ENCODE measurements at places on chromosomes 1 and 21. TPM values are rescaled to one million over a fixed set of nuclear protein-coding genes. Genes with fewer than 3 reads are reported as not detected.
A peak's percentile ranks its signal among the peaks of the same experiment; 100 is the strongest.

FCGR2B gene
- total RNA-seq: not detected

UBXN10 gene
- total RNA-seq: 0.39 TPM

TP73 gene
- total RNA-seq: 2.4 TPM

OPN3 gene
- total RNA-seq: 15.1 TPM

GPR89B gene
- 13.8 TPM for total RNA-seq

TBX15 gene
- total RNA-seq: not detected

GJA4 gene
- not detected for total RNA-seq

DNA sequence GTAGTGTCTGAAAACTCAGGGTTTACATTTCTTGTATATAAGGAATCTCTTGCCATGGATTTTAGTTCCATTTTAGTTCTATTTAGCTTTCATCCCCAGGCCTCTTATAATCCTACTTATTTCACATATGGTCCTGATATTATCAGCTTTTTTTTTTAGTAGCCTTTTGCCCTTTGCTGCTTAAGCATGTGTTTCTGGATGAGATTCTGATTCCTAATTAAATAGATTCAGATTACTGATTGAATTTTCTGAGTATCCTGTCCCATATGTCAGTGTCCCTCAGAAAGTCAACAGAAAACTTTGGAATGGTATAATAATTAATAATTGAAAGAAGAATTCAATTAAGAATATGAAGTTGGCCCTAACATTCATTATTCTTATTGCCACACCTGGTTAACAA, 134.7 kb upstream of the HOOK1 start:
- no peaks in the 10 kb centered on the region for H3K27me3 ChIP-seq
- H3K27ac ChIP-seq: no peak overlapping the region
- no peaks in the 10 kb centered on the region for H3K4me1 ChIP-seq
- no peak for DNase-seq
- no peaks in the 10 kb centered on the region for H3K36me3 ChIP-seq
- H3K4me3 ChIP-seq: no peak overlapping the region

- peaks cover 19% of the 10 kb centered on the region for H3K4me1 ChIP-seq
- no peaks in the 10 kb centered on the region for H3K27me3 ChIP-seq
- H3K4me3 ChIP-seq: no peak overlapping the region
- no peak for DNase-seq
- peaks cover 27% of the 10 kb centered on the region for H3K36me3 ChIP-seq
Observed at GRCh38 chr1:3788756-3789420, 7.4 kb downstream of the LRRC47 start.

GRCh38 chr1:42735056-42735455, 5.0 kb downstream of the CLDN19 start:
- no peak overlapping the region for H3K4me3 ChIP-seq
- H3K27me3 ChIP-seq: no peaks in the 10 kb centered on the region
- H3K4me1 ChIP-seq: peaks cover 7% of the 10 kb centered on the region
- H3K27ac ChIP-seq: no peak overlapping the region

GRCh38 chr1:1479547-1480487, 8.3 kb downstream of the ATAD3B start:
- no peak for DNase-seq
- no peak overlapping the region for H3K4me3 ChIP-seq
- H3K4me1 ChIP-seq: peaks cover 1% of the 10 kb centered on the region
- no peaks in the 10 kb centered on the region for H3K27me3 ChIP-seq
- peaks cover 48% of the 10 kb centered on the region for H3K36me3 ChIP-seq
- H3K27ac ChIP-seq: no peak overlapping the region

DNA sequence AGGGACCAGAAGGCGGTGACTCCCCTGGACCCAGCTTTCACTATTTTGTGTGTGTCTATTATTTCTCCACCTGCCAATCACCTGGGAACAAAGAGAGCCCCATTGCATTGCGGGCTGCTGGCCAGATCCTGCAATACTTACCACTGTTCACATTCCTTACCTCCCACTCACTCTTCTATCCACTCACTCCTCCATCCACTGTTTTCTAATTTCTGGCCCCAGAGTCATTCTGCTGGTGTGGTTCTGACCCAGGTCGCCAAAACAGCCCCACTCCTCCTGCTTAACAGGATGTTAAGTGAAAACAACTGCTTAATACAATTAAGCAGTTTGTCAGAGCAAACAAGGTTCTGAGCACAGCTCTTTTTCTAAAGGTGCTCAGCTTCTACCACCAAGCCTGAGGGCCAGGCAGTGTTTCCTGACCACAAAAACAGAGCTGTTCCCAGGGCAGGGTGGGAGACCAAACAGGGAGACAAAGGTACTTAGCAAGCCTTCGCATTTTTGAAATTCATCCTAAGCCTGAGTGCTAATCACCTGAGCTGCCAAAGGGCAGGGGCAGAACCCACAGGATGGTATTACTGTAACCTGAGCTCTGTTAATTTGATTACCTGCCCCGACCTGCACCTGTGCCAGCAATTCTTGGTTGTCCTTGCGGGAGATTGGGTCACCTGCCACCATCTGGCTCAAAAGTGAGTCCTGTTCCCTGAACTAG, 38.5 kb upstream of the EFCAB14 start:
- DNase-seq: no peak
- H3K4me3 ChIP-seq: no peak overlapping the region
- H3K27me3 ChIP-seq: peaks cover 17% of the 10 kb centered on the region
- no peaks in the 10 kb centered on the region for H3K36me3 ChIP-seq
- no peaks in the 10 kb centered on the region for H3K4me1 ChIP-seq

DNA sequence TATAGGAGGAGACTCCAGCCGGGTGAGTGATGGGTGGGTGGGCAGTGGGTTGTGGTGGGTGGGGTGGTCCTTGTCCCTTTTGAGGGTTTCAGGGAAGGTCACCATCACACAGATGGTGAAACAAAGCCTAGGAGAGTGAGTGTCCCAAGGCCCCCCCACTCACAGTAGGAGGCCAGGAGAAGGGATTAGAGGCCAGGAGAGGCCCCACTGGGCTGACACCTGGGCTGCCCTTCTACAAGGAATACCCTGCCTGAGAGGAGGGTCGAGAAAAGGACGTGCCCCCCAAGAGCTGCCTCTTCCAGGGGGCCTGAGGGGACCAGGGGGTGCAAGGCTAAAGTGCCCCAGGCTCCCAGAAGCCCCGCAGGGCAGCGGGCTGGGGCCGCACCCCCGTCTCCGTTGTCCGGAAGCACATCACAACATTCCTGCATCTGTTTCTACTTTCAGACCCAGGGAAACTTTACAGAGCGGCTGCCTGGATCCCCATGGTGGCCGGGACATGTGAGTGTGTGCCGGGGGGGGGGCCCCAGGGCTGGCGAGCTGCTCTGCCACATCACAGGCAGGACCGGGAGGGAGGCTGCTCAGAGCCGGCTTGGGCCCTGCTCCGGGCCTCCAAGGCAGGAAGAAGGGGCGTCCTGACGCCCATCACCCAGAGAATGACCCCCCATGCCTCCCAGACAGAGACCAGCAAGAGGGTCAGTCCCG, 68.2 kb downstream of the ARHGEF16 start:
- DNase-seq: no peak
- no peaks in the 10 kb centered on the region for H3K4me1 ChIP-seq
- H3K27ac ChIP-seq: no peak overlapping the region
- no peaks in the 10 kb centered on the region for H3K36me3 ChIP-seq

DNA sequence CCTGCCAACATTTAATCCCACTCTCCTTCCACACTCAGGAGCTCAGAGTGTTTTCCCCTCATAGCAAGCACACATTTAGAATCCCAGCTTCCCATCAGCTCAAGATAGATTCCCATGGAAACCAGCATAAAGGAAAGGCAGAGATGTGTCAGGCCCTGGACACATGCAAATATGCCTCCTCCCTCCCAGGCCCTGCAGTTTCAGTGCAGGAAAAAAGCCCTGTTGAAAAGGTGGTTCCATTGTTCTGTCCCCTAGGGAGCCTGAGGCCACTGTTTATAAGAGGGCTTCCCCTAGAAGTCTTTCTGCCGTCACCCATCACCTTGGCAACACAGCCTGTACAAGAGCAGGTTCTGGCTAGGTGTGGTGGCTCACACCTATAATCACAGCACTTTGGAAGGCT, 3.6 kb downstream of the CACNA1S start:
- no peaks in the 10 kb centered on the region for H3K36me3 ChIP-seq
- no peak overlapping the region for H3K27ac ChIP-seq
- peaks cover 11% of the 10 kb centered on the region for H3K27me3 ChIP-seq
- no peak for DNase-seq

DNA sequence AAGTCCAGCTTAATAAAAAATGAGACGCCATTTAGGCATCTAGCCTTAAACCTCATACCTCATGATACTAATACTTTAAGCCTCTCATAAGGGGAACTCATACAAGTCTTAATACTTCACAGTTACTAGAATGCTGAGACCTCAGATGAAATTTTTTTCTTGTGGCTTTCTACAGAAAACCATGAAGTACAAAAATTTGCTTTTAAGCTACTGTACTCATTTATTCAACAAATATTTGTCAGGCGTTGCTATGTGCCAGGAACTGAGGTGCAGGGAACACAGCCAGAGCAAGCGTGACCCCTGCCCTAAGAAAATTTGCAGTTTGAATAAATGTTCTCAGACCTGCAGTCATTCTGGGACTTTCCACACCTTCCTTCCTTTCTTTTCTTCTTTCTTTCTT, 150.6 kb downstream of the MRPL39 start:
- H3K4me3 ChIP-seq: peak overlapping the region; percentile 27
- peak overlapping the region; percentile 77 for H3K27ac ChIP-seq

GRCh38 chr21:28644762-28645161, 347.9 kb downstream of the LTN1 start:
- DNase-seq: no peak
- H3K27me3 ChIP-seq: no peaks in the 10 kb centered on the region
- H3K27ac ChIP-seq: no peak overlapping the region

DNA sequence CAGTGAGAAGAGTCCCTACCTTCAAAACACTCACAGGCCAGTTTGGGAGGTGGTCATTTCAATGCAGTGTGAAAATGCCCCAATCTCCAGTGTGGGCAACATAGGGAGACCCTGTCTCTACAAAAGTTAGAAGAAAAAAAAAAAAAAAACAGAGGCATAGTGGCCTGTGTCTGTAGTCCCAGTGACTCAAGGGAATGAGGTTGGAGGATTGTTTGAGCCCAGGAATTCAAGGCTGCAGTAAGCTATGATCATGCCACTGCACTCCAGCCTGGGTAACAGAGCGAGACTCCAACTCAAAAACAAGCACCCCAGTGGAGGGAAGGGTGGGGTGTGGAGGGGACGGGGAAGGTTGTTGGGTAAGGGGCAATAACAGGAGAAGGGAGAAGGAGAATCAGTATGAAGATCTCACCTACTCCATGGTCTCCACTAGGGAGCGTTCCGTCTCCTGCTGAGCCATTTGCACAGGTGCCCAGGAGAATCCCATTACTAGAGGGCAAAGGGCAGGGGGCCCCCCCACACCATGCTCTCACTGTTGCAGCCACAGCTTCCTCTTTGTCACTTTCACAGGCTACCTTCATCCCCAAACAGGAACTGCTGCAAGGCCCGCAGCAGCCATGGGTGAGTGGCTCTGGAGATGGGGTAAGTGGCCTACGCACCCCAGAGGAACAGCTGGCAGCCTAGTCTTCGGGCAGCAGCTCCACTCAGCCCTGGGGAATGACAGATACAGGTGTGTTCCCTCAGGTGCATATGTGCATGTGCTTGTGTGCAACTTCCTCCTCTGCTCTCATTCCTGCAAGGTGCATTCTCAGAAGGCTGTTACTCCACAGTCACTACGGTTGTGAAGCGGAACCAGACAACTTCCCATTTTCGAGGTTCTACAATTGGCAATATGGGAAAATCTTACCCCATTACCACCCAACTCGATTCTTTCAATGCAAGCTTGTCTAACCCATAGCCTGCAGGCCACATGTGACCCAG, 87.9 kb upstream of the LYST start:
- H3K36me3 ChIP-seq: no peaks in the 10 kb centered on the region
- H3K4me3 ChIP-seq: no peak overlapping the region
- no peak overlapping the region for H3K27ac ChIP-seq
- peak; percentile 15 for DNase-seq
- peaks cover 33% of the 10 kb centered on the region for H3K4me1 ChIP-seq

- H3K4me1 ChIP-seq: no peaks in the 10 kb centered on the region
- H3K27me3 ChIP-seq: peaks cover 32% of the 10 kb centered on the region
- H3K4me3 ChIP-seq: no peak overlapping the region
- H3K36me3 ChIP-seq: no peaks in the 10 kb centered on the region
- no peak for DNase-seq
Observed at GRCh38 chr1:34178072-34178471, 1.4 kb downstream of the C1orf94 start.
